ENCODE measurements at places on chromosomes 12 and 14. TPM values are rescaled to one million over a fixed set of nuclear protein-coding genes. Genes with fewer than 3 reads are reported as not detected.

DNA sequence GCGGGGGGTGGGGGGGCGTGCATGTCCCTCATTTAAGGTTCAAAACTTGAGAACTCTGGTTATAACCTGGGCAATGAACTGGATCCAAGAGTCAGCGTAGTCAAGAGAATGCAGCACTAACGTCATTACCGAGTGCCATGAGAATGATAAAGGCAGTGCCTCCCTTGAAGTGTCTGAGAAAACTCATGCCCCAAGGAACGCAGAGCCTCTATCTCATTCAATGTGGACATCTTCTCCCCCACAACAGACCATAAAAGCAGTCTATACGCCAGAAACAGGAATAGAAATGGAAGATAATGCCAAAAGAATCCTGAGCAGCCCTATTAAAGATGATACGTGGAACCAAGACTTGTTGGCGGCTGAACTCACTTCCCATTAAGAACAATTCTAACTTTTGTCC lies 208.6 kb downstream of the MED13L start:
- no peak for ATAC-seq

UBR7 gene
- 13.4 TPM for total RNA-seq

- peak; percentile 12 for ATAC-seq
Measured at GRCh38 chr12:57741844-57742738, 2.7 kb upstream of the TSPAN31 start.

DNA sequence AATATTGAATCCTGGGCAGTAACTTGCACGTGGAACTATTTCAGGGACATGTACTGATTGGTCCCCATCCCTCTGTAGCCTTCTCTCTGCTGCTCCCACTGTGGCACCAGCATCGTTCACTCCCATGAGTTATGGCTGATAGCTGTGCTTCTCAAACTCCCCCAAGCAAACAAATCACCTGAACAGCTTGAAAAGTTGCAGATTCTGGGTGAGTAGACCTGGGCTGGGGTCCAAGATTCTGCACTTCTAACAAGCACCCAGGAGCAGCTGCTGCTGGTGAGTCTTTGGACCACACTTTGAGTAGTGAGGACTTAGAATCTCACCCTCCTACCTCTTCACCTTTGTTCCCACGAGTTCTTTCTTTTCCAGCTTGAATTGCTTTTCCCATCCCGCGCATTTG lies 49.4 kb upstream of the ZFP36L1 start:
- ATAC-seq, result no peak

GRCh38 chr14:77026930-77027537 lies 1.5 kb downstream of the IRF2BPL start:
- no peak for ATAC-seq

GRCh38 chr12:125222876-125223275 lies 157.6 kb downstream of the AACS start:
- no peak for ATAC-seq

DNA sequence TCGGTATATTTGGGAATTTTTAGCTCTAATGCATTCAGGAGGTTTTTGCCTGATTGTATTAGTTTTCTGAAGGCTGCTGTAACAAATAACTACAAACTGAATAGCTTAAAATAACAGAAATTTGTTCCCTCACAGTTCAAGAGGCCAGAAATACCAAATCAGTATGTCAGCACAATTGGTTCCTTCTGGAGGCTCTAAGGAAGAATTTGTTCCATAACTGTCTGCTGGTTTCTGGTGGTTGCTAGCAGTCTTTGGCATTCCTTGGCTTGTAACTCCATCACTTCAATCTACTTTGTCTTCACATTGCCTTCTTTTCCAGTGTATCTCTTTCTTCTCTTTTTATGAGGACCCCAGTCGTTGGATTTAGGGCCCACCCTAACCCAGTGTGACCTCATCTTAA lies 21.3 kb downstream of the TMTC3 start:
- no peak for ATAC-seq

DNA sequence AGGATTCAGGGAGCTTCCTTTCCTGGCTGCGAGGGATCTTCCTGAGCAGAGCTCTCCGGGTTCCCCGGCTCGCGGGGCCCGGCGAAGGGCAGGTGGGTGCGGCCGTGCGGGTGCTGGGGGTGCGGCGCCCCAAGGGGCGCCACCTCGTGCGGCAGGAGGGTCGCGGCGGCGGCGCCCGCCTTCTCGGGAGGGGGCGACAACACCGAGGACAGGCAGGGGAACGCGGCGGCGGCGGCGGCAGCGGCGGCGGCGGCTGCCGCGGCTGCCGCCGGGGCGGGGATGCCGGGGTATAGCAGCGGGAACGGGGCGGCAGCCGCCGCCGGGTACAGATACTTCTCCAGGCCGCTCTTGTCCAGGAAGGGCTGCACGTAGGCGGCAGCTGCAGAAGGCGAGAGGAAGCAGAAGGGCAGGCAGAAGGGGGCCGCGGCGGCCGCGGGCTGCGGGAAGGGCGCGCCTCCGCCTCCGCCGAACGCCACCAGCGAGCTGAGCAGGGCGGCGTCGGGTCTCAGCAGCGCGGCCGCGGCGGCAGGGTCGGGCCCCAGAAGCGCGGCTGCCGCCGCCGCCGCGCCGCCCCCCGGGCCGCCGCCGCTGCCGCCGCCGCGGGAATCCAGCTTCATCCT lies 2.7 kb downstream of the BHLHE41 start:
- no peak for ATAC-seq

TBX3 gene
- 2.4 TPM for total RNA-seq

Measured in esophagus mucosa (tissue), 1 donor.